Hair follicular keratinocyte (primary cell): ENCODE measurements at places on chromosomes 7 and 10. TPM values are rescaled to one million over a fixed set of nuclear protein-coding genes. Genes with fewer than 3 reads are reported as not detected.

Gene AUTS2
- total RNA-seq: 3.7 and 15.0 TPM in 2 replicates

Gene TET1
- 0.04 and 0.16 TPM in 2 replicates for total RNA-seq

Gene TEX47
- total RNA-seq: not detected in 2 replicates

Gene LIPF
- total RNA-seq: not detected in 2 replicates

Gene AKR1C3
- 3.7 and 8.4 TPM in 2 replicates for total RNA-seq

Gene TAS2R5
- total RNA-seq: 0.62 TPM in 1 of 2 replicates, not detected in the other

Gene NOS3
- total RNA-seq: 1.8 and 3.7 TPM in 2 replicates

Gene PON1
- not detected in 2 replicates for total RNA-seq

Gene PANK1
- 4.6 and 11.1 TPM in 2 replicates for total RNA-seq

Gene SPRN
- total RNA-seq: 0.16 TPM in 1 of 2 replicates, not detected in the other
